T-helper 1 cell (primary cell): ENCODE measurements at places on chromosomes 2 and 18.

DNA sequence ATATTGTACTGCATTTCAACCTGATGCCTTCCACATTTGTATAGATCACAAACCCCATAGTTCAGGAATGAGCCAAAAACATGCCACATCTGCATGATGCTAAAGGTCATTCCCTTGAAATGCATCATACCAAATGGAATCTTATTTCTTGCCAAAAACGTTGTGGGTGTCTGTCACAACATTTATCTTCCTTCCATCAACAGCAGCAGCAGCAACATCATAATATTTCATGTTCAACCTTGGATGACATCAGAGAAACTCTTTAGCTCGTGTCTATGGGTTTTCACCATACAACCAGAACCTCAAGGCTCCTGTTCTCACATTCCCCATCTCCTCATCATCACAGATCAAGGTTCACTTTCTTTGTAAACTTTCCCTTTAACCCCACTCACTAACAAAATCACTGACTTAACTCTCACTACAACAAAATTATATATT lies 221.3 kb upstream of the CTAGE1 start:
- DNase-seq, result no peak

GRCh38 chr2:184628051-184628450 lies 29.7 kb downstream of the ZNF804A start:
- DNase-seq, result no peak

DNA sequence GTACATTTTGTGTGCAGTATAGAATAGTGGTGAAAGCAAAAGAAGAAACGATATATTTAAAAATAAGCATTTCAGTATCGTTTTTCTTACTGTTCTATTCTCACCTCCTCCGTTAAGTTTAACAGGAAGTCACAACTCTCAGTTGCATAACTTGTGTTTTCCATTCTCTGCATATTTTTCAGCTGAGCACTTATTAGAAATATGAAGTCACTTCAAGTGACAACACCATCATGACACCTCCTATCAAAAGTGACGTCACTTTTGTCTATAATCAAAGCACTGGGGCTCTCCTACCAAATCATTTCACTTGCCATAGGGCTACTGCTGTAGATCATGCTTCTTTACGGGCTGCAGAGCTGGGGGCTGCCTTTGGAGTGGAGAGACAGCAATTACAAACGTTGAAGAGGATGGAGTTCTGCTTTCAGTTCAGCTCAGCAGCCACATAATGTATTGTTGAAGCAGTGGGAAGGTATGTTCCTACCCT lies 36.3 kb downstream of the STAT4 start:
- peak; percentile 77 for DNase-seq

DNA sequence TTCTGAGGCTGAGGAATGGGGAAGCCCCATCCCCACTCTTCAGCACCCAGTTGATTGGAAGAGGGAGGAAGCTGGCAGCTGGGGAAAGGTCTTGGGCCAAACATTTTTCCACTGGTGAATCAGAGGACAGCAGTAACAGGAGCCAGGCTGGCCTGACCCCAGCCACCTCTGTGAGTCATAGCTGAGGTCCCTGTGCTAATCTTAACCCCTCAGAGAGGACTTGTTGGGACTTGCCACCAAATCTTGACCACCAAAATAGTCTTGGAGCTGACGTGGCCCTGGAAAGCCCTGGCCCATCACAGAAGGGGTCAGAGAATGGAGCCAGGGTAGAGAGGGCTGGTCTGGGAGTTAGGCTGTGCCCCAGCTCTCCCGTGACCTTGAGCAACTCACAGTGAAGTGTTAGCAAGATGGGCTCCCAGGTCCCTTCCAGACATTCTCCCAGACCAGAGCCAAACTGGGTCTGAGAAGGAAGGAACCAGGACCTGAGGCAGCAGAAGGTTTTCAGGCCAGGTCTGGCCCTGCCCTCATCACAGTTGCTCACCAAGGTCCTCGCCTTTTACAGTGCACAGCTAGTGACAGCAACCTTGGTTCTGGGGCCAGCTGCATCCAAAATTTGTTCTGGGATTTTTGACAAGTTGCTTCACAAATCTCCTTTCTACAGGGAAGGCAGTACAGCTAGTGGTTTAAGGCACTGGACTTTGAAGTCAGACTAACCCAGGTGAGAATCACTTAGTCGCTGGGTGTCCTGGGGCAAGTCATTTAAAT lies 266.6 kb downstream of the CYP26B1 start:
- no peak for DNase-seq

- no peak for DNase-seq
Measured at GRCh38 chr2:143974262-143974661, 545.7 kb downstream of the ZEB2 start.

DNA sequence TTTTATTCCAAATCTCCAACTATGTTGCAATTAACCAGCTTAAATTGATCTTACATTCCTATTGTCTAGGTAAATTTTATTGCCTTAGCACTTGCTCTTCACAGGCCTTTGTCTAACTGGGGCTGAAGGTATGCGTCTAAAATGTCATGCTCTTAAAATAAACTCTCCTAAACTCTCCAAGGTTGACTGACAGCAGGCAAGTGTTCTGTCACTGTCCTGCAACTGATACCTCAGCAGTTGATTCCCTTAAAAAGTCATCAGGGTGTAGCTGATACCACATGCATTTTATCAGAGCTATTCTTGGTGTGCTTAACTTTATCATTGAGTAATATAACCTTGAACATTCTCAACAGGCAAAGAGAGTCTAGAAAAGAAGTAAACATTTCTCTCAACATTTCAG lies 680 bp downstream of the TTN start:
- DNase-seq, result no peak

GRCh38 chr18:74472312-74472711 lies 15.2 kb upstream of the DIPK1C start:
- DNase-seq, result no peak

- no peak for DNase-seq
Measured at GRCh38 chr2:42229949-42230348, 60.8 kb downstream of the EML4 start.

DNA sequence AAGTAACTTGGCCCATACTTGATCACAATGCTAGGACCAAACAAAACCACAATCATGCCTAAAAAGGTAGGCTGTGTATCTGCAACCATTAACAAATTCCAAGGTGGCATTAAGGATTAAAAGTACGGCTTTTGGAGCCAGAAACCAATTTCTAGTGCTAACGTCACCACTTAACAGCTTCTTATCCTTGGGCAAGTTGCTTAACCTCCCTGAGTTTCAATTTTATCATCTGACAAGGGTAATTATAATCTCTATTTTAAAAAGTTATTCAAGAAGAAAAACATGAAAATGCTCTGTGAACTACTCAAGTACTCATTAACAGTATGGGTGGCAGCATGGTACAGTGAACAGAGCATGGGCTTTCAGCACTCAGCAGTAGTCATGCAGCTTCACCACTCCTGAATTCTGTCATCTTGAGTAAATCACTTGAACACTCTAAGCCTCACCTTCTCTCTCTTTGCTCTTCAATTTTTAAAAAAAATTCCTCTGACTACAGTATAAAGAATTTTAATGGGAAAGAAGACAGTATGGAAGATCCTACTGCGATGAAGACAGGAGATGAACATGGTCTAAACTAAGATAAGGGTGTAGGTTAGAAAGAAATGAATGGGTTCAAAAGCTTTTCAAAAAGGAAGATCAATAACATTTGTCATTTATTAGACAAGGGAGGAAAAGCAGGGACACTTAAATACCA lies 69.2 kb downstream of the SS18 start:
- no peak for DNase-seq

DNA sequence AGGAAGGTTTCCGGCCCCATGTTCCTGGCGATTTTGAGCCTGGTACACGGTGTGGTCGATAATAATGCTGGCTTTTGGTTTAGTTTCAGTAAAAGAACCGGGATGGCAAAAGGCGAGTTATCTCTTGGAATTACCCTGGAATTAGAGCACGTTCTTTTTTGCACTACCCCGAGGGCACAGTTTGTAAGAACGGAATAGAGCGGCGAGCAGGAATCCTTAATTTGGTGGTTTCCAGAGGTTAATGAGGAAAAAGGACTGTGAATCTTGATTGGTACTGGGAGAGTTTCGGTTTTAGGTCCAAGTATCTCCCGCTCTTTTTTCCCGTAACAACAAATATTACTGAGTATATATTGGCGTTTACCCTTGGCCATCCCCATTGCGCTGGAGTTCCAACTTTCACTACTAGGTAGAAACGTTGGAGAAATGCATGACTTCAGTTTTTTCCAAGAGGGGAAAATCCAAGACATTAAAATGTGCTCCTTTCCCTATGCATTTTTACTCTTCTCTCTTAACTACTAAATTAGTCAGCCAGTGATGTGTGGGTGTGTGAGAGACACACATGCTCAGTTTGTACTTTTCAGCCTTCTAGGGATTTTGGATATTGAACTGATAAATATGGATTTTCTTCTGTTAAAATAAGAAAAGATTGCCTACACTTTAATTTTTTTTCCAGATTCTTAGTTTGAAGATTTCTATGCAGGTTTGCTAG lies 160.8 kb downstream of the AGPS start:
- DNase-seq, result no peak

DNA sequence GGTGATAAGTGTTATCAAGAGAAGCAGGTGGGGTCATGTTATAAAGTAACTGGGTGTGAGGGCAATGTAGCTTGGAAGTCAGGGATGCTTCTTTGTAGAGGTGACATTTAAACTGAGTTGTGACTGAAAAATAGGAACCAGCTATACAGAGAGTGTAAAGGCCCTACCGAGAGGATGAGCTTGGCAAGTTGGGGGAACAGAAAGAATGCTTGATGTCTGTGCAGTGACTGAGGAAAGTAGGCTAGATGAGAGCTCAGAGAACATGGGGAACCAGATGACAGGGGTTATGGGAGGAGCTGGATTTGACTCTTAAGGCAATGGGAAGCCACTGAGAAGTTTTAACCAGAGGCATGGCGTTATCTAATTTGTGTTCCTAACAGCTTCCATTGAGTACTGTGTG lies 115.3 kb downstream of the DOCK10 start:
- DNase-seq, result no peak

GRCh38 chr2:149741646-149742045 lies 154.1 kb upstream of the MMADHC start:
- DNase-seq, result no peak

GRCh38 chr18:79471046-79471445 lies 75.3 kb downstream of the NFATC1 start:
- no peak for DNase-seq

- DNase-seq, result no peak
Measured at GRCh38 chr18:59300676-59301285, 17.7 kb downstream of the CPLX4 start.

DNA sequence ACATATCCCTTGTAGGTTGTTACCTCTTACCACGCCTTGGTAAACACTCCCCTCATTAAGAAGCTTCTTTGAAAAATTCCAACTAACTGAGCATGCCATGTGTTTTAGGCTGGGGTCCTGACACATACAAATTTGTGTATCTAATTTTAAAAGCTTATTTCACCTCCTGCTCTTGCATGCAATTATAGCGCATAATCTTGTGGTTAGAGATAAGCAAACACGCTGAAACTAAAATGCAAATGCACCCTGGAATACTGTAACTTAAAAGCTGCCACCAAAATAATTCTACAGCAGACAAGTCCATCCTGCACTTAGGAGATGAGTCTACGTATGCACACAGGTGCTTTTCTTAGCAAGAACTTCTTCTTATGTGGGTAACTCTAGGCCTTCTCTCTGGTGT lies 990.2 kb downstream of the TSN start:
- DNase-seq, result no peak

DNA sequence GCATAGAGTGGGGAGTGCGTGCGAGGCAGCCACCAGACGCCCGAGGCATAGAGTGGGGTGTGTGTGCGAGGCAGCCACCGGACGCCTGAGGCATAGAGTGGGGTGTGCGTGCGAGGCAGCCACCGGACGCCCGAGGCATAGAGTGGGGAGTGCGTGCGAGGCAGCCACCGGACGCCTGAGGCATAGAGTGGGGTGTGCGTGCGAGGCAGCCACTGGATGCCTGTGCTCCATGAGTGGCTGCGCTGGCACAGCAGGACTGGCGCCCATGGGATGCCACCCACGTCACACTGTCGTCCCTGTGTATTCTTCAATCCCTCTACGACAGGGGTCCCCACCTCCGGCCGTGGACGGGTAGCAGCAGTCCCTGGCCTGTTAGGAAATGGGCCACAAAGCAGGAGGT lies 221.9 kb downstream of the HDAC4 start:
- no peak for DNase-seq

DNA sequence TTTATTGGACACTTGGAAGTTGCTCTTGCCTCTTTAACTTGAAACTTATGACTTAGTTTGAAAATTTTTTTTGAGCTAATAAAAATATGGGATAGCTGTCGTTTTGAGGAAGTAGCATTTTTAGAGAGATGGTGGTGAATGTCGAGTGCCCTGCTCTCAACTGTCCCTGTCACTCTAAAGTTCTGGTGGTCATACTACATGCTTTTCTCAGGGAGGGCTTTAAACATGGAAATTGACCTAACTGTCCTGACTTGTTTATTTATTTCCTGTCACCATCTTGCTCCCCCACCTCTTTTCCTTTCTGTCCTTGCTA lies 16.0 kb downstream of the CEP192 start:
- no peak for DNase-seq

DNA sequence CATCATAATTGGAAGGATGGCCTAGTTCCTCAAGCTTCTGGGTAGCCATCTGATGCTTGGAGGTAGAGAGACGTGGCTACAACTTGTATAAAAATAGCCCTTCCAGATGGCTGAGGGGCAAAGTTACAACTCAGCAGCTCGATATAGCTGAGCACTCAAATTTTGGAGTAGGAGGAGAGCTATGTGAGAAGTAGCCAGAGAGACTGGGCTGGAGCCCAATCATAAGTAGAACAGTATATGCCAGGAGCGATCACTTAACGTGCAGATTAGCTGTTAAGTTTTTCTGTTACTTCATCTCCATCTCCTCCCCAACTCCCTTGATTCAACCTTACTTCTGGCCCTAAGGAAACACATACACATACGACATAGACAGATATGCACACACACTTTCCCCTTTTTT lies 28.8 kb downstream of the CNRIP1 start:
- DNase-seq, result no peak

GRCh38 chr2:7118606-7119131 lies 201.5 kb downstream of the RNF144A start:
- no peak for DNase-seq

- no peak for DNase-seq
Measured at GRCh38 chr2:173048897-173049661, 26.6 kb upstream of the MAP3K20 start.
